ENCODE measurements at places on chromosomes 2 and 18.

GRCh38 chr2:10863837-10864236 lies 47.9 kb upstream of the KCNF1 start:
- DNase-seq: no peak

DNA sequence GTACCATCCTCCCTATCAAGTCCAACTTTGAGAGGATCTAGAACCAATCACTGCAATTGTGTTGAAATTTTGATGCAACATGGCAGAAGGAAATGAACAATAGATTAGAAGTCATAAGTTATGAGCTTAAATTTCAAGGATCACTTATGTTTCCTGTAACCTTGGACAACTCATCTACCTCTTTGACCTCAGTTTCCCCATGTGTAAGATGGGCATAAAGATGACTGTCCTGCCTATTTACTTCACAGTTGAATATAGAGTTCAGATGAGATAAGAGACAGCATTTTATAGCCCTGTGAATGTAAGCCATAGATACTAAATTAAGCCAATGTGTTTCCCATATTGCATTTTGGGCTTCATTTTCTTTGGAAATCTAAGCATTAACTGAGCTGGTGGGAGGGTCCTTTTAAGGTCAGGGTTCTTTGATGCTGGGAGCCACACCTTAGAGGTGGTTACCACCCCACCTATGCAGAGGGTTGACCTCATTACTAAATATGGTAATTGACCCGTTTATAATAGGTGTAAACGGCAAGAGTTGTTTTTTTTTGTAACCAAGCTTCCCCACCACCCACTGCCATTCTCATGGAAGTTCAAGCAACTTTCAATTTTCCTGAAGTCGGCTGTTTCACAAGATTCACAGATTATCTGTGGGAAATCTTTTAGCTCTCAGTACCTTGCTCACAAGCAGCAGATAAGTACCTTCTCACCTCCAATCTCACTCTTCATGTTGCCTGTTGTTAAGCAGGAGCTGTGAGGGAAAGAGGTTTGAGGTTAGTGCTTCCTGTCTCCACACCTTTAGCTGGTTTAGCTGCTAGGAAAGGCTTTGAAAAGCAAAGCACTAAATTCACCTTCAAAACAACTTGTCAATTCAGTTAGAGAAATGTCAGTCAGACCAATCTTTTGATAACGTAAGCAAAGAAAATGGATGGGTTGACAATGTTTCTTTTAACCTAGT lies 13.3 kb downstream of the CD28 start:
- DNase-seq: no peak

- DNase-seq: no peak
These were observed 129.3 kb downstream of the PRKCE start for GRCh38 chr2:45780541-45781463.

DNA sequence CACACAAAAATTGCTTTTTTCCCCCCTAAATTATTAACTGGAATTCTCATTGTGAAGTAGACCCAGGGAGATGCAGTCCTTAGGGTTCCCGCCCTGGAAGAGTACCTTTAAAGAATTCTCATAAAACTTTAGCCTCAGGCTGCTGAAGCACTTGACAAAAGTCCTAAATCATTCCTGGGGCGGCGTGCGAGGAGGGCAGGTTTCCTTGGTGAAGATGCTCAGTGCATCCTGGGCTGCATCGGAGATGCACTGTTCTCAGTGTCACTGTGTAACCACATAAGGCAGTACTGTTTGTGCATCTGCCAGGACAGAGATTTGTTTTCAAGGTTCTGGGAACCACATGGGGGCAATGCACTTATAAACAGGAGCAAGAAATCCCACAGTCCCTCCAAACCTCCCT lies 62.6 kb downstream of the ZNF236 start:
- no peak for DNase-seq

- no peak for DNase-seq
These were observed 5.4 kb upstream of the CWC22 start for GRCh38 chr2:180012523-180012922.

GRCh38 chr2:187207126-187207525 lies 240.9 kb downstream of the CALCRL start:
- DNase-seq: no peak

- DNase-seq: no peak
These were observed 33.6 kb downstream of the GTF2A1L start for GRCh38 chr2:48651158-48651790.

DNA sequence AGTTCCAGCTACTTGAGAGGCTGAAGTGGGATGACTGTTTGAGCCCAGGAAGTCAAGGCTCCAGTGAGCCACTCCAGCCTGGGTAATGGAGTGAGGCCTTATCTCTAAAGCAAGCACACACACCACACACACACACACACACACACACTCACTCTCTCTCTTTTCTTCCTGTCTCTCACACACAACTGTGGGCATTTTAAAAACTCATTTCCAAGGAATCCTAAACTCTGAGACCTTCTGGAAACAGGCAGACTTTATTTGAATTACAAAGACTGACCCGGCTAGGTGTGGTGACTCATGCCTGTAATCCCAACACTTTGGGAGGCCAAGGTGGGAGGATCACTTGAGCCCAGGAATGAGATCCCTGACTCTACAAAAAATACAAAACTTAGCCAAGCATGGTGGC lies 21.3 kb downstream of the WDSUB1 start:
- no peak for DNase-seq
